ENCODE measurements at places on chromosomes 12 and 14.

DNA sequence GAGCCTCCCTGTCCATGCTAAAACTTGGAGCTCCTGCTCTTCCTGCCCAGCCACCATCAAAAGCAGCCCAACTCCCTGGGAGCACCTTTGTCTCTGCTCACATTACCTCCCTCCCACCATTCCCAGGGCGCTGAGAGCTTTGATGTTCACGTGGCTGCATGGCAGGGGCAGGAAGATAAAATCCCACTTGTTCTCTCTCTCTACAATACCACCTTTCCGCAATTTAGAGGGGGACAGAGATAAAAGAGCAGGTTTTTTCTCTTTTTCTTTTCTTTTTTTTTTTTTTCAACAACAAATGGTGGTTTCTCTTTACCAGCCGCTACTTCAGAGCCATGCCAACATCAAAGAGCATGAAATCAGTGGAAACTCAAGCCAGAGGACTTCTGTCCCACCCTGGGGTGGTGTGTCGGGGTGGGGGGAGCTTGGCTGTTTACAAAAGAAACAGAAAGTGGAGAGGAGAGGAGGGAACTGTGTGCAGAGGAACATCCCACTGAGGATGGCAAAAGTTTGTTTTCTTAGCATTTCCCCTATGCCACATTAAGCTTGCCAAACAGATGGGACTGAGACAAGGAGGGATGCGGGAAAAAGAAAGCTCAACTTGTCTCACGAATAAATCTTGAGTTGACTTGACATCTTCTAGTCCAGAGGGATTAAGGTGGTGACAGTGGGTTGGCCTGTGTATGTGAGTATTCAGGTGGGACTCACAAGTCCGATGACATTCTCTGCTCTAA, 103.7 kb upstream of the NUDT4 start:
- no peak for ATAC-seq

- ATAC-seq, result no peak
These were observed 10.1 kb downstream of the MYRFL start for GRCh38 chr12:69835081-69835480.

DNA sequence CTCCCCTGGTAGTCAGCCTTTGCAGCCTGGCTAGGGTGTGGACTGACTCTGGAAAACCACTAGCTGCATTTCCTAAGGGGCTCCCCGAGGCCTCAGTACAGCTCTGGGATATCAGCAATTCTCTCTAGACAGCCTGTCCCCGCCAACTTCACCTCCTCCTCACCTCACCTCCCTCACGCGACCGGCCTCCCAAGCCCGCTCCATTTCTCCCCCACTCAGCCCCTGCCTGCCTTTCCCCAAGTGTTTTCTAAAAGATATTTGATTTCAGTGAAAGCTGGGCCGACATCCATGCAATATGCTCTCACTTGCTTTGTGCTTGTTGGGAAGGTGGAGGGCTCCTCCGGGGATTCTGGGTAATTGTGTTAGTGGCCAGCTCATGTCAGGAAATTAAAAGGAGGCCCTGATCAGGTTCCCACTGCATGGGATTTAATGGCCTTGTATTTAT, 91.8 kb downstream of the ESRRB start:
- no peak for ATAC-seq

- no peak for ATAC-seq
These were observed 1120.8 kb upstream of the TMEM132C start for GRCh38 chr12:127145929-127146789.

- ATAC-seq, result no peak
These were observed 91.0 kb downstream of the GRIP1 start for GRCh38 chr12:66587912-66588311.

Measured in stimulated activated memory B cell treated with anti-CD40 and anti-IgM and Interleukin-4, amounts not matched to agents 10 μg/mL and 1 μg/mL and 100 μg/mL, for 72 hours (primary cell).